Cortex of kidney (tissue), 1 donor: ENCODE measurements at places on chromosomes 7 and 10.

DNA sequence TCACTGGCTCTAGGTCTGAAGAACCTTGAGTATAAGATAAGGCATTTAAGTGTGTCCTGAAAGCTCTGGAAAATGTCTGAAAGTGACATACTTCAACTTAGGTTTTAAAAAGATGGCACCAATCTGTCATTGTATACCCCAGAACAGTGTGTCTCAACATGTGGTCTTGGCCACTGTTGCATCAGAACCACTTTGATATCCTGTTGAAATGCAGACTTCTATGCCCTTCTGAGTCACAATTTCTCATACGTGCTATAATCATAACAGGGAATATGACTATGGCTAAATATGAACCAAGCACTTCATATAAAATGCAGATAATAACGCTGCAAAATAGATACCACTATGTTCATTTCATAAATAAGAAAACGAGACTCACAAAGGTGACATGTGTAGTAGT, 38.0 kb upstream of the GPAM start:
- no peak for DNase-seq

- no peak for DNase-seq
Measured at GRCh38 chr10:99672884-99673283, 13.6 kb downstream of the ENTPD7 start.

GRCh38 chr7:2028733-2029132, 204.0 kb downstream of the MAD1L1 start:
- DNase-seq = no peak

DNA sequence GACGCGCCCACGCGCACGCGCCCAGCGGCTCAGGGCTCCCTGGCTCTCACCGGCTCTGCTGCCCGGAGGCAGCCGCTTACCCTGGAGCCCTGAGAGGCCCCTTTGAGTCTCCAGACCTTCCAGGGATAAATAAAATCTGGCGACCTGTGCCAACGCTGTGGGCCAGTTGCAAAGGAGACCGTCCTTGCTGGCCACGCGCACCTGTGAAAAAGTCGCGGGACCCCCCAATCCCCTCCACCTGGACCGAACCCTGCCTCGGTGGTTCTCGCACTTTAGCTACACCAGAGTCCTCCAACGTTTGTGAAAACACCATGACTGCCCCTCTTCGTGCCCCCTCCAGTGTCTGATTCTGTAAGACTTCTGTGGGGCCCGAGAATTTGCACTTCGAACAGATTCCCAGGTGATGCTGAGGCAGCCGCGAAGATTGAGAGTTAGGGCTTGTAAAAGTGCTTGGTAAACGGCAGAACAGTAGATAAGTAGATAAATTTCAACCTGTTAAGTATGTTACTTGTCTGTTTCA, 102.4 kb upstream of the SVIL start:
- no peak for DNase-seq

GRCh38 chr7:127706766-127707165, 54.8 kb downstream of the SND1 start:
- no peak for DNase-seq

GRCh38 chr10:13705526-13706174, 118.9 kb downstream of the PRPF18 start:
- DNase-seq = no peak
